Left ventricle myocardium superior (tissue), 1 donor: ENCODE measurements at places on chromosomes 3 and 15. TPM values are rescaled to one million over a fixed set of nuclear protein-coding genes. Genes with fewer than 3 reads are reported as not detected.

DNA sequence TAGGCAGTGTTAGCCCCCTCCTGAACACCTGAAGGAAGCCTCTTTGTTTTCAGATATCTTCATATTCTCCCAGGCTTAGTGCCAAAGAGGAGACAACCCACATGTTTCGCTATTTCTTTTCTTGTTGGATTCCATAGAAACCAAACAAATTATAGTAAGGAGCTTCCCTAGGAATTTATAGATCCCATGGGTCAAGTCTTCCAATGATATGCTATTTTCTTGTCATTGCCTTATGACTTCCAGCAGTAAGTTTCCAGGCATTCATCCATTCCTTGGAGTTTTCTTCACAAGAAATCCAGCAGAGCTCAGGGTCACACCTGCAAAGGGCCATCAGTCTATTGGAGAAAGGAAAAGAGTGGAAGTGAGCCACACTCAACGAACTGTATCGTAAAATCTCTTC is 9.9 kb upstream of the KCNMB2 start:
- no peak for DNase-seq

- DNase-seq = peak; percentile 36
Observed at GRCh38 chr15:93861413-93861812, 369.9 kb upstream of the MCTP2 start.

DNA sequence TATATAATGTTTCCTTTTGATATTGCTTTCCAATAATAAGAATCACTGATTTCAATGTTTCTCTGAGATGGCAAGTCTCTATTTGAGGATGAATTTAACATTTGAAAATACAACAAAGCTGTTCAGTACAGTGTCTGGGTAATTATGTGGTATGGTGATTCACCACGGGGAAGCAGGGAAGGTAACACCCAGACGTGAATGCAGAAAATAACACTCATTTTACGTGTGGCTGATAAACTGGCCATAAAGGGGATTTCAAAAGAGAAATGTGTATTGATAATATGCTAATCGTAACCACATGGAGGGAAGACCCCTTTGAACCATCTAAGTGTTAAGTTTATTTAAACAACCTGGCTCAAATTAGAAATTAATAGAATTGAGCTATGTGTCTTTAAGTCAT is 344.6 kb downstream of the GRM7 start:
- DNase-seq = no peak

PROK2 gene
- total RNA-seq = 0.22 TPM

LRRIQ4 gene
- total RNA-seq = not detected
